ENCODE measurements at places on chromosomes 4 and X. TPM values are rescaled to one million over a fixed set of nuclear protein-coding genes. Genes with fewer than 3 reads are reported as not detected.

DNA sequence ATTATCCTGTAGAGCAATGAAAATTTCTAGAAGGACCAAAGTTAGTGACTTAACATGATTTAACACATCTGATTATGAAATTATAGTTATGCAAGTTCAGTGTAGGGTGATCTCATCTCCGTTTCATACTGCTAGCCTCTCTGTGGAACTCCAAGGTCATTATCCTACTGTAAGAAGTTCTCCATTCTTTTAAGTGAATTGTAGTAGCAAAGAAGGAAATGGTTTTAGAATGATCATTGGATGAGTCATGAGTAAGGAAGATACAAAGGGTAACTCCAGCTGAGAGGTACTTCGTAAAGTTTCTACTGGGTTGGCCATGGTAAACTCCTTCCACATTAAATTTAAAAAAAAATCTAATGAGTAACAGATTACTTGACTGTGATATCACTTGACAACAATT, 215.0 kb upstream of the GIMD1 start:
- no peak for DNase-seq

GRCh38 chrX:43165343-43165920, 387.5 kb upstream of the PPP1R2C start:
- DNase-seq, result no peak

- no peak for DNase-seq
Observed at GRCh38 chr4:155773196-155773800, 14.5 kb downstream of the GUCY1B1 start.

DNA sequence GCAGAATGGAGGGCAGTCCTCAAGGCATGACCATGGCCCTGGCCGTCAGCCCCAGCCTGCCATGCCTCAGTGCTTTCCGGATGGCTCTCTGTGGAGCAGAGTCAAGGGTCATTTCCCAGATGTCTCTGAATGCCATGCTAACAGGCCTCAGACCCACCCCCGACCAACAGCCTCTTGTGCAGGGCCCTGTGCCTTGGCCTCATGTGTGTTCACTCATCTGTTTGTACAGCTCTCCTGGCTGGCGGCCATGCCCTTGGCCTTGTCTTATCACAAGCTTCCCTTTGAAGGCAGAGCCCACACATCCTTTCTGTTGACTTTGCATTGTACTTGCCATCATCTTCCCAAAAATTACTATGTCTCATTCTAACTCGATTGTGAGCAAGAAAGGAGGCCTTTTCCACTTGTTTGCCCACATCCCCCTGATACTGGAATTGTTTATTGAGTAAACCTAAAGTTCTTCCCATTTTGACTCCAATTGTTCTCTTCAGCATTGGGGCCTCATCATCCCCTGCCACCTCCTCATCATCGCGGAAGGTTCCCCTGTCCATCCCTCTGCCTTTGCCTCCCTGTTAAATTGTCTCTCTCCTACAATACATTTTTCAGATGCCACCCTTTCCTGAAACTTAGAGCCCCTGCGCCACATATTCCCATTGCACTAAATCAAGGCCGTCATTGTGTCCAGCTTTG, 6.3 kb downstream of the CA5B start:
- DNase-seq, result no peak

DNA sequence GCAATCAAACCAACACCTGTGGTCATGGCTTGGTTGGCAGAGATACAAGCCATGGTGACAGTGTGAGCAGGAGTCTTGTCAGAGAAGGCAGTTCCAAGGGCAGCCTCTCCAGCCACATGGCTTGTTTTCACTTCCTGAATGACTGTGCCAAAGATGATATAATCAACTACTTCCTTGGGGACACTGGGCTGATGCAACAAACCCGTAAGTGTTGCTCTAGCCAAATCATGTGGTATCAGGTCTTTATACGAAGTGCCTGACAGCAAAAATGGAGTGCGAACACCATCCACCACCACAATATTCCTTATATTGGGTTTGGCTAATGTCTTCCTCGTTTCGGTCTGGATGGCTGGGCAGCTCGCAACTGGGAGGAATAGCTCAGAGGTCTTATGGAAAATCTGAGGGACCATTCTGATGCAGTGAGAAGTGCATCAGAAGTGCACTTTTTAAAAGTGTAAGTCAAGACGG, 922.0 kb downstream of the NLGN4X start:
- DNase-seq, result no peak

GRCh38 chr4:155684423-155684822, 17.8 kb downstream of the GUCY1A1 start:
- DNase-seq, result no peak

- no peak for DNase-seq
Observed at GRCh38 chr4:22238742-22239141, 277.1 kb downstream of the ADGRA3 start.

DNA sequence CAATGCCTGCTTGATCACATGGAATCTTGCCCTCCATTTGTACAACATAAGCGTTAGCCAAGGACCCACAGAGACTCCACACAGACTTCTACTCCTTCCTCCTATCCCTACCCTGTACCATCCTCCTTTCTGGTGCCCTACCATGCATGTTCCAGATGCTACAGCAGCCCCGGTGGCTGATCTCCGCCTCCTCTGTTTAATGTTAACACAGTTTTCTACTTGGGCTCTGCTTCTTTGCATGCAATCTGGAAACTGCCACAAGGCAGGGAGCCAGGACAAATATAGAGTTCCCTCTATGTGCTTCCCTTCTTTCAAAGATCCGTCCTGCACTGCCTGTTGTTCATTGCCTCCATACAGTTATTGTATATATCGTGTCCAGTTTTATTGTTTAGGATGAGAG, 368.6 kb upstream of the TENM3 start:
- DNase-seq, result no peak

GRCh38 chrX:110578270-110578669, 217.3 kb downstream of the CHRDL1 start:
- DNase-seq, result no peak

GRCh38 chr4:71460371-71460770, 121.6 kb downstream of the SLC4A4 start:
- DNase-seq, result no peak

DNA sequence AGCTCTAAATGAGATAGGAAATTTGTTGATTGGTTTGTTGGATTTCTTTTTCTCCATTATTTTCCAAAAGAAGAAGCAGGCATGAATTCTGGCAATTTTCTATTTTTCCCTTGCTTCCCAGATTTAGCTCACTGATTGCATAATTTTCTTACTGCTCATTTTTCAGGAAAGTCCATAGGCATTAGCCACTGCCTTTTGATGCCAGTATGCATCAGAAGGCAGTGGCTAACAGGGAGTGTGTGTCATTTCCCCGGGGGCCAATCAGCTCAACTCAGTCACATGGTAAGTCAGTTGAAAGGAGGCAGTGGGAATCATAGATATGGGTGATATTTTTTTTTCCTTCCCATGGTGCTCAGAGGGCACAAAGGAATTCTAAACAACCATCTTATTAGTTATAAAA, 156.7 kb downstream of the TRIML1 start:
- no peak for DNase-seq

DNA sequence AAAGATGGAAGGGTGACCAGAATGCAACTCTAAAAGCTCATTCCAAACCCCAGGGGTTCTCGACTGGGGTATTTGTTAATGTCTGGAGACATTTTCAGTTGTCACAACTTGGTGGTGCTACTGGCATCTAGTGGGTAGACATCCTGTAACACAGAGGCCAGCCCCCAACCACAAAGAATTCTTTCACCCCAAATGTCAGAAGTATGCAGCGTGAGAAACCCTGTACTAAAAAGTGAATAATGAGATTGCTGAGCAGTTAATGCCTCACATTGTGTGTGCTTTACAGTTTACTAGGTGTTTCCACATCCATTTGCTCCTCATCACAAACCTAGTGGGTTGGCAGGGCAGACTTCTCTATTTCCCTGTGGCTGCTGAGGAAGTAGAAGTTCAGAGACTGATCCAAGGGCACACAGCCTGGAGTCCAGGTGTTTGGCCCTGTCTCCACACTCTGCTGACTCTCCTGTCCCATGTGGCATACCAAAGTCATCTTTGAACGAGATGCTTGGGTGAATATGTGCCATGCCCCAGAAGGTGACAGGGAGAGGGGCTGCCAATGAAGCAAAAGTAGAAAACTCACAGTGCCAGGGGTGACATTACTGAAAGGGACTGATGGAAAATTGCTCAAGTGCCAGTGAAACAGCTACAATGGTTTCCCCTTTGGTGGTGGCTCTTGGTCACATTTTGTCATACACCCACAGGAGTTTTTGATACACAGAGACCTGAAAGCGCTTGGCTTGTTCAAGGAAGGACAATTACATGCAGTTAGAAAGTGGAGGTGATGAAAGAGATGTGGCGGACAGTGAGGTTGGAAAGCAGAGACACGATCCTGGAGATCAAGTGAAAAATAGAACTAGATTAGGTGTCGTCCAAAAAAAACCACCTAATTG, 10.1 kb upstream of the TMEM154 start:
- DNase-seq, result no peak

DNA sequence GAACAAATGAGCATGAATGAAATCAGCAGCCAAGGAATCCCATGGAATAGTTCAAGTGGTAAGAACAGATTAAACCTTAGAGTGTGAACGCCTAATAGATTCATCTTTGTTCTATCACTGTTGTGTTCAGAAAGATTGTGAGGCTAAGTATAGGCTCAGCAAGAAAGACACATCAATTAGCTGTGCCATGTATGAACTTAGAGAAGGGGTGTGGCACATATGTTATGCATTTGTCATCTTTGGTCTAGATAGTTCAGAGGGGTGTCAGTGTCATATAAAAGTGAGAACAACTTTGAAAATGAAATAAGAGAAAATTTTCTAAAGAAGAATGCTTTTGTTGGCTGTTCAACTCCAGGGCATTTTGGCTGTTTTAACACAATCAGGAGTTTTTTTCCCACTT, 9.4 kb downstream of the DAPP1 start:
- no peak for DNase-seq

- DNase-seq, result no peak
Observed at GRCh38 chr4:4203688-4204400, 22.9 kb downstream of the OTOP1 start.

DNA sequence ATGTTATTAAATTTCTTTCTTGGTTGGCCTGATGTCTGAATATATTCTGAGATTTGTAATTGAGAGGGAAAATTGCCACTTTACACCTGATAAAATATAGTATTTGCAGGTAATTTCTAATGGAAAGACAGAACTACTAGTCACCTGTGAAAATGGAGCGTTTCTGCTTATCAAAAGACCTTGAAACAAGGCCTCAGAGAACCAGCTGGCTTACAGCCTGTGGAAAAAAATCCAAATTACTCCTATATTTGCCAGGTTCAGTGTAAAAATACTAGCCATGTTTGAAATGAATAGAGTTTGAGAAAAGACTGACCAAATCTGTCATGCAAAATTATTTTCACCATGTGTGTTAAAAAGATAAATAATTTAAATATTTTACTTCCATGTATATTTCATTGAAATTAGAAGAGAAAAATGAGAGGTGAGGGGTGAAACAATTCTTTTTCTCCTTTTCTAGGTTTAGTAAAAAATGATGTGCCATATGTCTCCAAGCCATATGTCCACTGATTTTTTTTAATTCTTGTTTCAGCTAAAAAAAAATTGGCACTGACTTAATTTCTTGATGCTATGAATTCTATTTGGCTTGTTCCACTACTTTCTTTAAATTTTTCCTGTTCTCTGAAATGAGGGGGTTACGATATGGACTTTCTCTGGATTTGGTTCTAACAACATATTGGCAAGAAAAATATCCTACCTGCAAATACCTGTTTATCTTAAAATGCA, 464.9 kb downstream of the GRXCR1 start:
- DNase-seq, result no peak

GRCh38 chr4:168787801-168788595, 222.1 kb downstream of the CBR4 start:
- DNase-seq, result peak; percentile 30

DNA sequence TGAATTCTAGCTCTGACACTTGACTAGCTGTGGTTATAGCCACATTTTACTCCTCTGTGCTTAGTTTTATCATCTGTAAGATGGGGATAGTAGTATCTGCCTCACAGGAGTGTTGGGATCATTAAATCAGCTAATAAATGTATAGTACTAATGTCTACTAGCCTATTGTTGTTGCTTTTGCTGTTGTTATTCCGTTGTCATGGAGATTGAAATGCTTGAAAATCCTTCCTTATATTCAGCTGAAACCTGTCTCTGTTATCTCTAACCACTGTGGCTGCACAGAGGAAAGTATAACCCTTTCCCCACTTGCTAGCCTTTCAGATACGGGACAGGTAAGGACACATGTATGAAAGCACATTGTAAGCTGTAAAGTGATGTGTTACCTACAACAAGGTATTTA, 33.9 kb downstream of the CLCN5 start:
- no peak for DNase-seq

GRCh38 chr4:88077911-88078524, 70.6 kb downstream of the PKD2 start:
- DNase-seq, result no peak

DNA sequence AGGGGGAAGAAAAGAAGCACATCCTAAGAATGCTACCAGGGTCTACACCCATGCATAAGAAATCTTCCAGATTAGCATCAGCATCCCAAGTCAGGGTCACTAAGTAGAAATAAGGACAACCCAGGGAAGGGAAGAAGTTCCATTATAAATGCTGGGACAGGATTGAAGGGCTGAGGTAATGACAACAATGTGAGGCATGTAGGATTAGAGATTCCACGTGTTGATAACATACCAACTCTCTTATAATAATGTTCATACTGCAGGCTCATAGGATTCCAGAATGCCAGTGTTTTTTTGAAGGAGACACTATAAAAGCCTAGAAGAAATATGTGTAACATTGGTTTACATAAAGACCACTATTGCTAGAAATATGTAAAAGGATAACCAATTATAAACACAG, 201.2 kb downstream of the MID1IP1 start:
- no peak for DNase-seq

DNA sequence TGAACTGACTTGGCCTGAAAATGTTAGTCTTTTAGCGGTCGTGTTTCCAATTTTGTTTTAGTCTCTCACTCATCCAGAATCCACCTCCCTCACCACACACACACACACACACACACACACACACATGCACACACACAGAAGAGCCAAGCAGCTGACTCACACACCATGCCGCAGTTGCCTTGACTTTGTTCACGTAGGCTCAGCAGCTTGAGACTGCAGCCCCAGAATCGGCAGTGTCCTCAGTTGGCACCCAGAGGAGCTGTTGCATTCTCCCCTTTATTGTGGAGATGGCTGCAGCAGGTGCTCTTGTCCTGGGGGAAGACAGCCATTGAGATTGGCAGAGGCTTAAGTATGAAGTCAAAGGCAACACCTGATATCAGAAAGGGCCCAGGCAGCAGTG, 20.9 kb upstream of the XPNPEP2 start:
- no peak for DNase-seq

DNA sequence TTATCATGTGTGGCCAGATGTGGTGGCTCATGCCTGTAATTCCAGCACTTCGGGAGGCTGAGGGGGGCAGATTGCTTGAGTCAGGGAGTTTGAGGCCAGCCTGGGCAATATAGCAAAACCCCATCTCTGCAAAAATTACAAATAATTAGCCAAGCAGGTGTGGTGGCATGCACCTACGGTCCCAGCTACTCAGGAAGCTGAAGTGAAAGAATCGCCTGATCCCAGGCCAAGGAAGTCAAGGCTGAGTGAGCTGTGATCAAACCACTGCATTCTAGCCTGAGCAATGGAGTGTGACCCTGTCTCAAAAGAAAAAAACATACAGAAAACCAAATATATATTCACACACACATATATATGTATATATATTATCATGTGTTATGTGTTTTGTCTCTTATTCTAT, 15.0 kb downstream of the APELA start:
- DNase-seq, result no peak

Gene CACNA1F
- polyA plus RNA-seq, result 0.11 TPM

Gene GAB1
- polyA plus RNA-seq, result 48.0 TPM

Gene PABPC4L
- 9.1 TPM for polyA plus RNA-seq

Gene RAB41
- polyA plus RNA-seq, result 0.85 TPM

Gene ZFP42
- 1.7 TPM for polyA plus RNA-seq

Gene RHOXF2
- not detected for polyA plus RNA-seq

Gene CTAG2
- not detected for polyA plus RNA-seq

Gene GDPD2
- polyA plus RNA-seq, result 2.2 TPM

Gene INTS6L
- polyA plus RNA-seq, result 27.3 TPM

All from renal pelvis (tissue), 12 donors.